ENCODE measurements at places on chromosomes 4 and X.

- no peak for DNase-seq
Observed at GRCh38 chr4:150039274-150040127, 38.7 kb upstream of the DCLK2 start.

- no peak for DNase-seq
Observed at GRCh38 chr4:27604692-27605091, 744.1 kb downstream of the STIM2 start.

- no peak for DNase-seq
Observed at GRCh38 chr4:170671171-170671570, 581.4 kb upstream of the AADAT start.

DNA sequence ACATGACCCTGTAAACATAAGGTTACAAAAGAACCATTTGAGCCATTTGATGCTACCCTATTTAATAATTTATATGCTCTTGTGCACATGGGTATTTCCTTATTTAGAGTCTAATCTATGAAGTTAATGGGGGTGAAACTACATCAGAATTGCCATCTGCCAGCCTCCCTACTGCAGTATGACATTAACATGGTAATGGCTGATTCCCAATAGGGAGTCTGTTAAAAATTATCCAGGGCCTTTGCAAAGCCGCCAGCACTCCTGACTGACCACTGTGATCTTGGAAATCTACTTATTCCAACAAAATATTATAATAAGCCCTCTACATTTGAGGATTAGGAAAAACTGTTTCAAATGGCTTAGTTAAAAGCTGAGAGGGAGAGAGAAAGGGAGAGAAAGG, 153.7 kb downstream of the CLCN4 start:
- no peak for DNase-seq

DNA sequence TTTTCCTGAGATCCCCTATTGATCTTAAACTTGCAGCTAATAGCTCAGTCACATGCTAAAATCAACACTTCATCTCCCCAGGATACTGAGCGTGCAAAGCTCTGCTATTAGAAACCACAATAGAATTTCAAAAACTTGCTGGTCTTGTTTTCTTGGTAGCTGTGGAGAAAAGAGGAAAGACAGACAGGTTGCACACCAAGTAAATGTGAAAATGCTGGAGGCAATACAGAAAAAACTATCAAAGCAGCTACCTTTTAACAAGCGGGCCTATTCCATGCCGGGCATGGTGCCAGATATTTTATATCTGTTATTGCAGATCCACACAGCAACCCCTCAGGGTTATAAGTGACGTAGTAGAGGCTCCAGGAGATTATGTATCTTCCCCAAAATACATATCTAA, 171.9 kb downstream of the DCTD start:
- DNase-seq = no peak

GRCh38 chr4:16140879-16141249, 57.0 kb upstream of the PROM1 start:
- no peak for DNase-seq

GRCh38 chrX:72536542-72536941, 36.1 kb downstream of the HDAC8 start:
- no peak for DNase-seq

DNA sequence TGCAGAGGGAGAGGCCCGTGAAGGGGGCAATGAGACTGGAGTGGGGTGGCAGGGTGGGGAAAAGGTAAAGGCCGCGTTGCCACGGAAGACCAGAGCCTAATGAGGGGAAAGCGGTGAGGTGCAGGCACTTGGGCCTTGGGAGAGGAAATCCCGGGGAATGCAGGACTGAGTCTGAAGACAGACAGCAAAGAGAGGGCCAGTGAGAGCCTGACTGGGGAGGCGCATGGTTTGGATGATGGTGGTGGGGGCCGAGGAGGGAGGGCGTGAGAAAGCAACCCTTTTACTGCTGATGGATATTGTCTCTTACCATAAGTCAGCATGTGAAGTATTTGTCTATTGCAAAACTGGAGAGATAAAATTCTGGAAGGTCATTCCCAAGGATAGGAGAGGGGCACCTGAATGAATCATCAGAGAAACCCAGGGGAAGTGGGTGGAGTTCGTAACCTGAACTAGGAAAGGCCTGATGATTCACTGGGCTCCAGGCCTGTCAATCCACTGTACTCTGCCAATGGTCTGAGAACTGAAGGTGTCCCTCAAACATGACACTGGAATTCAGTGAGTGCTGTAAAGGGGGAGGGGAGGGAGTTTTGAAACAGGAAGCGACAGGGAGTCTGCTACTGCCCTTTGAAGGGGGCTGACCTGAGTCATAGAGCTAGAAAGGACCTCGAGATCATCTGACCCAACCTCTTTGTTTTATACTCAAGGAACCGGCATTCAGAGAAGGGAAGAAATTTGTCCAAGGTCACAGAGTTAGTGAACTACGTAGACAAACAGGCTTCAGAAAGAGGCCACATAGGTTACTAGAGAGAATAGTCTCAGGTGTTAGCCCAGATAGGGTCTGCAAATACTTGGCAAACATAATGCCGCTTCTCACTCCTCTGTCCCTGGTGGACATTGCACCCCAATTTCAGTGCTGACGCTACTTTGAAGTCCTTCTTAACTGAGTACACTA, 52.2 kb downstream of the NALF2 start:
- no peak for DNase-seq

GRCh38 chrX:97224148-97224547, 340.4 kb downstream of the RPA4 start:
- DNase-seq = no peak

DNA sequence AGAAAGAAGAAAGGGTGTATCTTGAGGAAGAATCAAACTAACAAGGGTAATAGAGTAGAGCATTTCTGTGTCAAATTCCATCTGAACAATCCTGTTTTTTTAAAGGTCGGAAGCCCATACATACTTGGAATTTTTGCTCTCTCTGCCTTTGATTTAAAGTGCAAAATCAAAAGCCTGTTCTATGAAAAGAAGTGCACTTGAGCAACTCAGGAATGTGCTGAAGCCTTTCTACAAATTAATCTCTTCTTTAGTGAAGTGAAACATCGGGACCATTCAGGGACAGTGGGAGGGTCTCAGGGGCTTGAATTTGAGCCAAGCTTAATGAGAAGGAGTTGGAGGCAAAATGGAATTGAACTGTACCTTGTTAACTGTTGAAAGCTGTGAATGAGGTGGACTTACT, 1008.5 kb upstream of the LCORL start:
- DNase-seq = no peak

GRCh38 chrX:142938793-142939192, 86.9 kb upstream of the SPANXN4 start:
- DNase-seq = no peak

- DNase-seq = no peak
Observed at GRCh38 chr4:26474551-26474950, 15.7 kb downstream of the CCKAR start.

DNA sequence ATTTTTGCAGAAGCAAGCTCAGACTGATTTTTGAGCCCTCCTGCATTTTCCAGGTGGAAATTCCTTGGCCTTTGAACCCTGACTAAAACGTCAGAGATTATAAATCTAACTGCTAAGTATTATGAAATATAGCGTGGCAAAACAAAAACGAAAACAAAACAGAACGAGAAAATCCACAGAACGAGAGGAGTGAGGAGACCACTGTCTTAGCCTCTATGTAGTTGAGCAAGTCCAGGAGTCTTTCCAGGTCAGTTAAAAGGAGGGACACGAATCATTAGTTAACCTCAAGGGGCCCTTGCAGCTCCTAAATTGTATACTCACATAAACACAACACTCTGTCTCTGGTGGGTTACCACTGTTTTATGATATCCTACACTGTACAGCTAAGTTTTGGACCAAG, 80.2 kb downstream of the SYNPO2 start:
- DNase-seq = no peak

- no peak for DNase-seq
Observed at GRCh38 chr4:66556651-66557278, 886.5 kb upstream of the EPHA5 start.

GRCh38 chr4:84855774-84856173, 110.7 kb downstream of the WDFY3 start:
- no peak for DNase-seq

DNA sequence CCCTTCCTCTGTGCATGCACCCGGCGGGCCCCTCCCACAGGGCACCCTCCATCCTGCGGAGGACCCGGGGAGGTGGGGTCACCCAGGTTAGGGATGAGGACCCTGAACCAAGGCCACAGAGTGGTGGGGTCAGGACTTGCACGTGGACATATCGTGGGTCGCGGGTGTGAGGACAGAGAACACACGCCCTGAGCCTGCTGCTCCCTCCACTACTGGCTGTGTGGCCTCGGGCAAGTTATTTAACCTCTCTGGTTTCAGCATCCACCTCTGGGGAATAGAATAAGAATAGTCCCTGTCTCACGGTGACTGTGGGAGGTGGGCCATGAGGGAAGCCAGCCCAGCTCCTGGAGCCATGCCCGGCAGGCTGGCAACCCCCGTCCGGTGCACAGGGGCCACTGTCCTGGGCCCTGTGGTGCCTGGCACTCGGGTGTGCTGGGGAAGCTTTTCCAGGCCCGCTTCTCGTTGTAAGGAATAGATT, 5.1 kb downstream of the PSAPL1 start:
- DNase-seq = no peak

DNA sequence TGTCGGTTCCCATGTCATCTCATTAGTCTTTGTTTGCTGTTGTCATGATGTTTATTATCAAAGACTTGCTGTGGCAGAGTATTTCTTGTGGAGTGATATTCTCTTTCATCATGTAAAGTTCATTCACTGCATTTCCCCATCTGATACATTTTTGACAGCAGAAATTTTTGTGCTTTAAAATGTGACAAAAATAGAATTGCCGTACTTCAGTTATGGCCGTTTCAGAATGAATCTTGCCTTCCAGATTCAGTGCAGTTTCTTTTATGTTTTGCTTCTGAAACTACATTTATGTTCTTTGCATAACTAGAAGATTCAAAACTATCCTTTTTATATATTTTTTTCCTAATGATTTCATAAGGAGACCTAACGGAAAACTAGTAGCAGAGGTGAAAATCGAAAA, 10.0 kb downstream of the CSTF2 start:
- DNase-seq = no peak

GRCh38 chrX:10474510-10474909, 145.9 kb downstream of the MID1 start:
- DNase-seq = no peak

GRCh38 chrX:40867352-40867751, 132.0 kb upstream of the MED14 start:
- no peak for DNase-seq
